ENCODE measurements at places on chromosomes 6 and 20.

DNA sequence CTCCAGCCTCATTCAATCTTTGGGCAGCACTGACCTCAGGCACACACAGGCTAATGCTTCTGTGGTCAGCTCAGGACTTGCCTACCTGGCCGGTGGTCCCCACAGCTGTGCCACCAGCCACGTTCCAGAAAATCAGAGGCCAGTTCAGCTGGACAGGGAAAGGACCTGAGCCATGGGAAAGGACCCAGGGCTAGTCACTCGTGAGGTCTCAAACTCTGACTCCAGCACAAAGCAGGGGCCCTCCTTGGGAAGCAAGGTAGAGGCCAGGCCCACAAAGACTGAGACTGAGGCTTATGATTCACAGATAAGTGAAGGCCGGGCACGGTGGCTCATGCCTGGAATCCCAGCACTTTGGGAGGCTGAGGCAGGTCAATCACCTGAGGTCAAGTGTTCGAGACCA is 22.4 kb upstream of the HELZ2 start:
- H3K36me3 ChIP-seq: peaks cover 8% of the 10 kb centered on the region
- no peak overlapping the region for H3K27ac ChIP-seq
- no peaks in the 10 kb centered on the region for H3K4me1 ChIP-seq
- no peak overlapping the region for H3K4me3 ChIP-seq
- no peak for DNase-seq
- H3K27me3 ChIP-seq: no peaks in the 10 kb centered on the region

DNA sequence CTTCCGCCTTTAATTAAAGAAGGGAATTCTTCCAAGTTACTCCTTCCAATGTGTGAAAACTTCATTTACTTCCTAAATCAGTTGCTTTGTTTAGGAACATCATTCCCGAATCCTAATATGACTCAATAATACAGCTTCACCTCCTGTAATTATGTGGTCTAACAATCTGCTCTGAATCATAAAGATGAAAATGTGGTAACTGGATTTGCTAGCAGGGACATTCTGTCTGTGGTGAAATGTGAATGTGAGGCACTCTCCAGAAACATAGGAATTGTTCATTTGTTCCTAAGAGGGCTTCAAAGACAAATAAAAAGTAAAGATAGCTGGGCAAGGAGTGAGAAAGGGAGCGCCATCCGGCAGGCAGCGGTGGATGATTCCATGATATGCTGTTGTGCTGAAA is 678.1 kb downstream of the KIF16B start:
- H3K27ac ChIP-seq: no peak overlapping the region
- no peaks in the 10 kb centered on the region for H3K36me3 ChIP-seq
- no peaks in the 10 kb centered on the region for H3K4me1 ChIP-seq
- no peaks in the 10 kb centered on the region for H3K27me3 ChIP-seq

DNA sequence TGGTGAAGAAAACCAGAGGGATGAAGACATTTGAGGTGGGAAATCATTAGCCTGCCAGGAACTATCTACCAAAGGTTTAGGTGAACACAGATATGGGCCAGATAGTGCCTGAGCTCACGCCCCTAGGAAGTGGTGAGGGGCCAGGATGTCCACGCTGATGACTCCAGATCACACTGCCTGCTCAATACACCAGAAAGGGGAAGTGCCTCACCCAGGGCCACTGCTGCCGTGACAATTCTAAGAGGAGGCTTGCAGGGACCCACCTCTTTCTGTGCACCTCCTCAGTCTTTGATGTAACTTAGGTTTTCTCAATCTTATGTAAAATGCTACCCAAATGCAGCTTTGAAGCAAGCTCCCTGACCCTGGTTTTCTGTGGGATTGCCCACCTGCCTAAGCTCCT is 5.4 kb upstream of the RAB44 start:
- H3K27me3 ChIP-seq: no peaks in the 10 kb centered on the region
- peaks cover 11% of the 10 kb centered on the region for H3K4me1 ChIP-seq
- H3K36me3 ChIP-seq: no peaks in the 10 kb centered on the region
- no peak overlapping the region for H3K4me3 ChIP-seq

GRCh38 chr20:13953227-13953626 is 37.2 kb downstream of the SEL1L2 start:
- H3K36me3 ChIP-seq: no peaks in the 10 kb centered on the region
- no peaks in the 10 kb centered on the region for H3K4me1 ChIP-seq
- H3K27ac ChIP-seq: no peak overlapping the region
- H3K27me3 ChIP-seq: no peaks in the 10 kb centered on the region

DNA sequence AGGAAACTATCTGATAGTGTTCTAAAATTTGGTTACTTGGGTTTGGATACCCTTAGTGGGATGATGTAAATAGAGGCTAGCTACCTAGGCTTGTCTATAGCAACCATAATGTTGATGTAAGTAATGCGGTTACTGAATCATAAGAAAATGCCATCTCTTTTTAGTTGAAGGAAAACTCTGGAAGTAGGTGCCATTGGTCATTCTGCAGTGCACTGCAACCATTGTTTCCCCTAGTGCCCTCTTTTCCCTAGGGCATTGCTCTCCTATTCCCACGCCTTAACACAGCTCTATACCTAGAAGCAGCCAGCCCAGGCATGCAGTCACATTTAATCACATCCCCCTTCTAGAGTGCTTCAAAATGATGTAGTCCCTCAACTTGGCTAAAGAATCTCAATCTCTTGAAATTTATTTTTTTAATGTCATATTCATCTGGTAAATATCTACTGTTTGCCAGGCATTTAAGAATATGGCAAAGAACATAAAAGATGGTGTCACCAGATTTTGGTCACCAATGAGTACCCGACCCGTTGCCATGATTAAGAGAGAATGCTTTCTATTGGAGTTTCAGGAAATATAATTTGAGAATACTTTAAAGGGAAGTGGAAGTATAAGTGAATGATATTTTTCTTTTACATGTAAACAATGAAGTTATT is 10.4 kb downstream of the LOC128125822 start:
- no peaks in the 10 kb centered on the region for H3K4me1 ChIP-seq
- no peak overlapping the region for H3K27ac ChIP-seq
- peaks cover 44% of the 10 kb centered on the region for H3K36me3 ChIP-seq
- DNase-seq: no peak
- H3K4me3 ChIP-seq: no peak overlapping the region

- peak; percentile 36 for DNase-seq
- no peaks in the 10 kb centered on the region for H3K36me3 ChIP-seq
- peak overlapping the region; percentile 91 for H3K27ac ChIP-seq
Measured at GRCh38 chr6:11092668-11093375, 812 bp upstream of the SMIM13 start.

- no peaks in the 10 kb centered on the region for H3K36me3 ChIP-seq
- no peaks in the 10 kb centered on the region for H3K27me3 ChIP-seq
Measured at GRCh38 chr6:118810420-118811027, 83.4 kb upstream of the ASF1A start.

DNA sequence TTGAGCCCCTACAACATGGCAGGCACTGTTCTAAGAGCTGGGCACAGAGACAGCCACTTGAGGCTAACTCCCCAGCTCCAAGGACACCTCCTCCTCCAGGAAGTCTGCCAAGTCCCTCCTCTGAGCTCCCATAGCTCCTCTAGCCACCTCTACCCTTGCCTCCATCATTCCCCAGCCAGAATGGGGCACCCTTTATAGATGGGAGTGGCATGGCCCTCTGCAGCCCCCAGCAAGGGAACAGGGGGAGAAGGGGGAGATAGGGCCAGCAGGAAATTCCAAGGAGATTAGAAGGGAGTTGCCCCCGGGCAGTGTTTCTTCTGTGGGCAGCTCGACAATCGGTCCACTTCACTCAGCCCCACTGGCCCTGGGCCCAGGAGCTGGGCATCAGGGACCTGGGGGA is 19.7 kb upstream of the TLDC2 start:
- no peaks in the 10 kb centered on the region for H3K27me3 ChIP-seq
- H3K4me1 ChIP-seq: peaks cover 19% of the 10 kb centered on the region
- no peak overlapping the region for H3K4me3 ChIP-seq
- DNase-seq: peak; percentile 62

- no peak overlapping the region for H3K4me3 ChIP-seq
- H3K27ac ChIP-seq: no peak overlapping the region
- no peaks in the 10 kb centered on the region for H3K4me1 ChIP-seq
- DNase-seq: peak; percentile 73
- peaks cover 2% of the 10 kb centered on the region for H3K27me3 ChIP-seq
Measured at GRCh38 chr6:99905209-99906106, 88.6 kb downstream of the MCHR2 start.

DNA sequence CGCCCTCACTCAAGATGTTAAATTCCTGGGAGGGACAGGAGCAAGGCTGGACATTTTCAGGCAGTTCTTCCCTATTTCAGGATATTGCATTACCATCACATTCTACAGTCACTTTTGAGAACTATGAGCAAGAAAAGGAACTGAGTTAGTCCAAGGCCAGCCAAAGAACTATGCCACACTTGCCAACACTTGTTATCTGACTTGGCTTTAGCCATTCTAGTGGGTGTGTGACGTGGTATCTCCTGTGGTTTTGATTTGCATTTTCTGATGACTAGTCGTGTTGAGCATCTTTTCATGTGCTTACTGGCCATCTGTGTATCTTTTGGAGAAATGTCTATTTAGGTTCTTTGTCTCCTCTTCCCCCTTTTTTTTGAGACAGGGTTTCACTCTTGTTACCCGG is 12.0 kb downstream of the XRN2 start:
- no peak overlapping the region for H3K4me3 ChIP-seq
- H3K27me3 ChIP-seq: no peaks in the 10 kb centered on the region
- H3K27ac ChIP-seq: no peak overlapping the region
- no peaks in the 10 kb centered on the region for H3K4me1 ChIP-seq
- no peaks in the 10 kb centered on the region for H3K36me3 ChIP-seq

DNA sequence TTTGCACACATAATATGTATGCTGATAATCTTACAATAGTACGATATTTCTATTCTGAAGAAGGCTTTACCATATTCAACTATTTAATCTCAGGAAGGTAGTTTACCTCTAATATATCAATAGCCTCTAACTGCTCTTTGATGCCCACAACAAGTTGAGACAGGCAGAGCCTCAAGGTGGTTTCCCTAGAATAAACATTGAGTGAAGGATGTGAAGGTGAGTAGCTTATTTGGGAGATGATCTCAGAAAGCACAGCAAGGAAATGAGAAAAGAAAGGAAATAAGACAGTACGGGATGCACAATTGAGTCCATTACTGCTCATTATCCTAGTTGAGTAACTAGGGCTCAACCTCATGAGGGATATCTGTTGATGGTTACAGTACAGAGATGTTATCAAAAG is 638.4 kb downstream of the MAFB start:
- H3K36me3 ChIP-seq: no peaks in the 10 kb centered on the region
- H3K4me3 ChIP-seq: no peak overlapping the region
- no peak overlapping the region for H3K27ac ChIP-seq
- H3K4me1 ChIP-seq: no peaks in the 10 kb centered on the region
- no peaks in the 10 kb centered on the region for H3K27me3 ChIP-seq
- no peak for DNase-seq

GRCh38 chr20:52649727-52650126 is 322.4 kb upstream of the TSHZ2 start:
- DNase-seq: no peak
- no peaks in the 10 kb centered on the region for H3K4me1 ChIP-seq
- no peak overlapping the region for H3K27ac ChIP-seq
- no peak overlapping the region for H3K4me3 ChIP-seq

DNA sequence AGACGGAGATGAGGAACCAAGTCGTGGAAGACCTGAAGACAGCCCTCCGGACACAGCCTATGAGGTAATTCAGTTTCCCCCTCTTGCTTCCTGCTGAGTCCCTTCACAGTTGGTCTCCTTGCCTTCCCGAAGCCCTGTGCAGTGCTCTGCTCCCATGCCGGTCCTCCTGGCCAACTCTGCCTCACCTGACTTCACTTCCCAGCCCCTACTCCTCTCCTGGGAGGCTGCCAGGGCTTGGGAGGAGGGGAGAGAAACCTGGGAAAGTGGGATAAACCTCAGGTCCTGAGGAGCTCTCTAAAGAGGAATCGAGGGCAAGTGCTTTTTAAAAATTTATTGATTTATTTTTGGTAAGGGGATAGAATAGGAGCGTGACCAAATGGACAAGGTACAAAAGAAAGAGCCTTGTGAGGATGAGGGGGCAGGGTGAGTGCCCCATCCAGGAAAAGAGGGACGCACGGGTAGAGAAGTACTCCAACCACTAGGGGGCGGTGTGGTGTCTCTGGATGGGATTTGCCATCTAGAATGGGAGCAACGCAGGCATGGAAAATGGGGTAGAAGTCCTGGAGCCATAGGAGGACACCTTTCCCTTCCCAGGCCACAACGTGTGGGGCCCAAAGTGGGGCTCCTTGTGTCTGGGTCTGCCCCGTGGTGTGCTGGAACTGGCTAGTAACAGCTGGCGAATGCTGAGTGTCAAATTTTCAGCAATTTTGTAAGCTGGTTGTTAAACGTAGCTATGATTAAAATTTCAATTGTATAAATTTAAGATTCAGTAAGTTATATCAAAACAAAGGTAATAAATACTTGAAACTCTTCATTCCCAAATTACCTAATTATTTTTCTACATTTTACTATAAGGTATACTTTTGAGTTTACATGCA is 69.0 kb downstream of the MOCS1 start:
- peak; percentile 63 for DNase-seq
- no peaks in the 10 kb centered on the region for H3K27me3 ChIP-seq
- H3K4me1 ChIP-seq: no peaks in the 10 kb centered on the region
- H3K4me3 ChIP-seq: no peak overlapping the region

GRCh38 chr20:63114006-63114692 is 101.8 kb downstream of the YTHDF1 start:
- no peak overlapping the region for H3K4me3 ChIP-seq
- DNase-seq: no peak
- no peaks in the 10 kb centered on the region for H3K36me3 ChIP-seq
- H3K4me1 ChIP-seq: no peaks in the 10 kb centered on the region
- H3K27ac ChIP-seq: no peak overlapping the region
- peaks cover 30% of the 10 kb centered on the region for H3K27me3 ChIP-seq

GRCh38 chr6:169246445-169246844 is 7.2 kb downstream of the THBS2 start:
- no peak overlapping the region for H3K27ac ChIP-seq
- H3K4me1 ChIP-seq: no peaks in the 10 kb centered on the region
- no peak for DNase-seq
- no peak overlapping the region for H3K4me3 ChIP-seq

DNA sequence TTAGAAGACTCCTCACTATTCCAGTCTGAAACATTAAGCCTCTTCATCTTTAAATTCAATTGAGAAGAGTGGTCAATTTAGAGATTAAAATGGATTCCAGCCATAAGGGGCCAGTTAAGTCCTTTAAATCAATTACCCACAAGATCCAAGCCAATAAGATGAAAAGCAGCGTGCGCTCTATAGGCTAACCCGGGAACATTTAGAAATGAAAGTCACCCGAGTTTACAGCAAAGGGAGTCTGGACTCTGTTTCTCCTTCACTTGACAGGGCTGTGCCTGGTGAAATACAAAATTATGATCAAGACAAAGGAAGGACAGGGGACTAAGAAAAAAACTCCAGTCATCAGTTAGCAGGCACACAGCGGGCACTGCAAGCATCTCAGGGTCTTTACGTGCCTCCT is 393.7 kb downstream of the QKI start:
- no peak overlapping the region for H3K4me3 ChIP-seq
- no peaks in the 10 kb centered on the region for H3K4me1 ChIP-seq
- DNase-seq: no peak
- no peak overlapping the region for H3K27ac ChIP-seq
- H3K36me3 ChIP-seq: no peaks in the 10 kb centered on the region

DNA sequence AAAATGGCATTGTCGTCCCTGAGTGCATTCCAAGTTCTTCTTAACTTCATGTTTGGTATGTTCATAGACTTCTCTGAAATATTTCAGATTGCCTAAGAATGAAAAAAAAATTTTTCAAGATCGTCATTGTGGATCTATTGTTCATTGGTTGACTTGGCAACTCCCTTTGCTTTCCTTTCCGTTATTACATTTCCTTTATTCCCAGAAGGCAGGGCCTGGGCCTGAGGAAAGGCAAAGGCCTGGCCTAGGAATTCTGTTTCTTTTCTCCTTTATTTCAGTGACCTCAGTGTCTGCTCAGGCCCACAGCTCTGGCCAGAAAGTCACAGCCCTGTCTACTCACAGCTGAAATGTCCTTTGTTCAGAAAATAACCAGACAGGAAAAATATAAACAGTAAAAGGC is 401.6 kb upstream of the PLCB4 start:
- H3K27ac ChIP-seq: no peak overlapping the region
- H3K4me3 ChIP-seq: no peak overlapping the region
- peaks cover 3% of the 10 kb centered on the region for H3K4me1 ChIP-seq
- H3K27me3 ChIP-seq: no peaks in the 10 kb centered on the region
- no peak for DNase-seq
